ENCODE measurements at places on chromosomes 3 and 15.

DNA sequence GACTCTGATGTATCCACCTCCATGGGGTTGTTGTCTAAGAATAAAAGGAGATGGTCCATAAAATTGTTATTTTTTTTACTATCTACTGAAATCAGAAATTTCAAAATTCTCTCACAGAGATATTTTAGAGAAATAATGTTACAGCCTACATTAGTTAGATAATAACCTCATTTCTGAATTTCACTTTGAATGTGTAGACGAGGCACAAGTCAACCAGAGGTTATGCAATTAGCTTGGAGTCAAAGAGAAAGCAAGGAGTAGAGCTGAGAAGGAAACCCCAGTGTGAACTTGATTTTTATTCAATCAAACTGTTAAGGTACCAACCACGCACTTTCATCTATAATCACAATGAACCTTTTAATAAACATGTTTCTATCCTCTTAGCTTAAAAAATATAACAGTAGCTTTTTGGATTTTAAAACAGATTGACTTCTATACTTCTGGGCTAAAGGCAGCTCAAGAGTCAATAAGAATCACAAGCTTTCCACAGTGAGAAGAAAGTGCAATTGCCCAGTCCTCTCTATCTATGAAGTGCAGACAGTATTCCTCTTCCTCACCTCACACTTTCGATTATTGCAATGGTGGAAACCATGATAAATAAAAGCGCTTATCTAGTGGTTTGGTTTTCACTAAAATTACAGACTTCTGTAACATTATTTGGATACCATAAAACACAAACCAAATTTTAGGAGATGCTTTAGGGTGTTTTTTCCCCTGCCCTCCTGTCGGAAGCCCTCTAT is 403.2 kb downstream of the ZBTB20 start:
- no peak for DNase-seq

- no peak for DNase-seq
These were observed 68.0 kb upstream of the XCR1 start for GRCh38 chr3:46095307-46095706.

GRCh38 chr3:49791571-49791970 is 5.2 kb upstream of the IP6K1 start:
- no peak for DNase-seq

GRCh38 chr15:84725001-84725491 is 9.1 kb upstream of the SEC11A start:
- DNase-seq = no peak

DNA sequence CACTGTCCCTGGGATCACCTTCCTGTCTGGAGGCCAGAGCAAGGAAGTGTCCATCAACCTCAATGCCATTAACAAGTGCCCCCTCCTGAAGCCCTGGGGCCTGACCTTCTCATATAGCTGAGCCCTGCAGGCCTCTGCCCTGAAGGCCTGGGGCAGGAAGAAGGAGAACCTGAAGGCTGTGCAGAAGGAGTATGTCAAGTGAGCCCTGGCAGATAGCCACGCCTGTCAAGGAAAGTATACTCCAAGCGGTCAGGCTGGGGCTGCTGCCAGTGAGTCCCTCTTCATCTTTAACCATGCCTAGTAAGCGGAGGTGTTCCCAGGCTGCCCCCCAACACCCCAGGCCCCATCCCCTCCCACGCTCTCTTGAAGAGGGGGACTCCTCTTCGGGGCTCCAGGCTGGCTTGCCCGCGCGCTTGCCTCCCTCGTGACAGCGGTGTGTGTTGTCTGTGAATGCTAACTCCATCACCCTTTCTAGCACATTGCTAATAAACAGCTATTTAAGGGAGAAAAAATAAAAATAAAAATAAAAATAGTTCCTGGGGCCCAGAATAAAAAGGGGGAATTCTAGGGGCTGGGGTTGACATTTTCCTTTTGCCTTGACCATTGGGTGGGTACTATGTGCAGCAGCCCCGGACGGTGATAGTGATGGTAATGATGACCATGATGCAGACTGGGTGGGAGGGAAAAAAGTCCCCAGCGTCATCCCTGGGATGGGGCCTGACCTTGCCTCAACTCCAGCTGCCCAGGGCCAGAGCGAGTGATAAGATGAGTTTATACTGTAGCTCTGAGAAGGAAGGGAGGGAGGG is 3.3 kb upstream of the ALAS1 start:
- DNase-seq = no peak

- peak; percentile 67 for DNase-seq
These were observed 27.0 kb downstream of the CCNL1 start for GRCh38 chr3:157132936-157133335.

GRCh38 chr3:31710123-31710803 is 177.5 kb downstream of the STT3B start:
- DNase-seq = no peak

DNA sequence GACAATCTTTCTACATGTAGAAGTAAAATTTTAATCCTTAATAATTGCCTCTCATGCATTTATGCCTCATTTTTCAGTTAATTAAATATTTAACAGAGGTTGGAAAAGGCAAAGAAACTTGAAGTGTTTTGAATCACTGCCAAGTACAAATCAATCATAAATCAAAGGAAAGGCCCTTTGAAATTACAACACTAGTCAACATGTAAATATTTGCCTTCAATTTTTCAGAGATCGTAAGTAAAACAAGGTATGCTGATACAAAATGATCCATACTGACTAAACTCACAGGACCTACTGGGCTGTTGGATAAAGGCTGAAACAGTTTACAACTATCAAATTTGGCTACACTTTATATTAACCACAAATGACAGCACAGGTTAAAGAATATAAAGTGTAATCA is 33.9 kb downstream of the ZBBX start:
- no peak for DNase-seq

- peak; percentile 64 for DNase-seq
These were observed 18.4 kb downstream of the ZBTB38 start for GRCh38 chr3:141386611-141387111.

- DNase-seq = peak; percentile 93
These were observed 80.3 kb downstream of the CPN2 start for GRCh38 chr3:194270627-194271459.

DNA sequence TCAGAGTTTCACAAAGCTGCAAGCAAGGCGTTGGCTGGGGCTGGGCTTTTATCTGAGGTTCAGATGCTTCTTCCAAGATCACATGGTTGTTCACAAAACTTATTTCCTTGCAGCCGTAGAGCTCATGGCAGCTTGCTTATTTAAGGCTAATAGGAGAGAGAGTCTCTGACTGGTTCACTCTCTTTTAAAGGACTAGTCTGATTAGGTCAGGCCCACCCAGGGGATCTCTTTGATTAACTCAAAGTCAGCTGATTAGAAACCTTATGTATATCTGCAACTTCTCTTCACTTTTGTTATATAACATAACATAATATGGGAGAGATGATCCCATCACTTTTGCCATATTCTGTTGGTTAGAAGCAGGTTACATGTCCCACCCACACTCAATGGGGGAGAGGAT is 99.9 kb upstream of the CCNL1 start:
- no peak for DNase-seq

DNA sequence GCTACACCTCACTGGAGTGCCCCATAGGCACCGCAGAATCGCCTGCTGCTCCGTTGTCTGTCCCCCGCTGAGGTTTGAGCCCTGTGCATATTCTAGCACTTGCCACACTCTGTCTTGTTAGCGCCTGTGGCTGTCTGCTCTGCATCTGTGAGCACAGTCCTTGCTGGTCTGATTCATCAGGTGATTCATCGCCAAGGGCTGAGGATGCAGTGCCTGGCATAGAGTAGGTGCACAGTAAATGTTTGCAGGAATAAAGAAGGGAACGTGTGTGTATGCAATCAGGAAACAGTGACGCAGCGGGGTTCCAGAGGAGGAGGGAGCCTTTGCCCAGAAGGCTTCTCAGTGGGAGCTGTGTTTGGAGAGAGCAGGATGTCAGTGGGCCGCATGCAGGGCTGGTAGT is 124.0 kb upstream of the PLXNA1 start:
- DNase-seq = peak; percentile 75

DNA sequence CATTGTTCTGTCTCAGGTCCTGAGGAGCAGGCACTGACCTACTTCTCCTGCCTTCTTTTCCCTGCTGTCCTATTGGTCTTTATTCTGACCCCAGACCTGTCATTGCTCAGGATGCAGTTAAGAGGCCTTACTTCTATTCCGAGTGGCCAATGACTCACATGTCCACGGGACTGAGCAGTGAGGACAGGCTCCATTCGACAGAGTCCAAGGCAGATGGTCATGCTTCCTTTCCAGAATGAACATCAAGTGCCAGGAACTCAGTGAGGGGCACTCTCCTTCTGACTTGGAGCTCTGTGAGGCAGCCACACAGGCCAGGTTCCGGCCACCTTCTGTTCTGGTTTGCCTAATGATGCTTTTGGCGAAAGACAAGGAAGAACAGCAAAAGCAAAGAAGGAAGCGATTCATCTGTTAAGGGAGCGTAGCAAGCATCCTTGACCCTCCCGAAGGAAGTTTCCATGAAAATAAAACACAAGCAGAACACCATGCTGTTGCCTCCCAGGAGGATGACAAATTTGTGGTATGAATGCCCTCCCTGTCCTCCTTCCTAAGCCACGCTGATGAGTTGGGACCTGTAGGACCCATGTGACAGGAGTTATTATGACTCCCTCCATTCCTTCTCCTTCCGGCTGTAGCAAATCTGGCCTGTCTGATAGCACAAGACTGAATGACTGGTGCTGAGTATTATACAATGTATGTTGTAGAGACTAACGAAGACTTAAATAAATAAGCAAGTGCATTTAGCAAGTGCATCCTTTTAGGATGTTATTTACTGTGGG is 14.4 kb upstream of the TPRG1 start:
- DNase-seq = no peak

- no peak for DNase-seq
These were observed 43.9 kb upstream of the SEC13 start for GRCh38 chr3:10364806-10365205.

DNA sequence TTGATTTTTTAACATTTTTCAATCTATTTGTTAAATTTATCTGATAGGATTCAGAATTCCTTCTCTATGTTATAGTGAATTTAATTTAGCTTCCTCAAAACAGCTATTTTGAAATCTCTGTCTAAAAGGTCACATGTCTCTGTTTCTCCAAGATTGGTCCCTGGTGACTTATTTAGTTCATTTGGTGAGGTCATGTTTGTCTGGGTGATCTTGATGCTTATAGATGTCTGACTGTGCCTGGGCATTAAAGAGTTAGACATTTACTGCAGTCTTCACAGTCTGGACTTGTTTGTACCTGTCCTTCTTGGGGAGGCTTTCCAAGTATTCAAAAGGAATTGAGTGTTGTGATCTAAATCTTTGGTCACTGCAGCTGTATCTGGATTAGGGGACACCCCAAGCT is 169.5 kb upstream of the C2CD4B start:
- DNase-seq = no peak

DNA sequence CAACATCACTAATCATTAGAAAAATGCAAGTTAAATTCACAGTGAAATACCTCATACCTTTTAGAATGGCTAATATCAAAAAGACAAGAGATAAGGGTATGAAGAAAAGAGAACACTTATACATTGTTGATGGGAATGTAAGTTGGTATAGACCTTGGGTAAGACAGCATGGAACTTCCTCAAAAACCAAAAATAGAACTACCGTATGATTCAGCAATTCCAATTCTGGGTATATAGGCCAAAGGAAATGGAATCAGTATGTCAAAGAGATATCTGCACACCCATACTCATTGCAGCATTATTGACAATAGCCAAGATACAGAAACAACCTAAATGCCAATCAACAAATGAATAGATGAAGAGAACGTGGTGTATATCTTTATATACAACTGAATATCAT is 166.8 kb upstream of the LRRN1 start:
- no peak for DNase-seq

GRCh38 chr3:28595372-28595771 is 246.7 kb upstream of the AZI2 start:
- DNase-seq = no peak

DNA sequence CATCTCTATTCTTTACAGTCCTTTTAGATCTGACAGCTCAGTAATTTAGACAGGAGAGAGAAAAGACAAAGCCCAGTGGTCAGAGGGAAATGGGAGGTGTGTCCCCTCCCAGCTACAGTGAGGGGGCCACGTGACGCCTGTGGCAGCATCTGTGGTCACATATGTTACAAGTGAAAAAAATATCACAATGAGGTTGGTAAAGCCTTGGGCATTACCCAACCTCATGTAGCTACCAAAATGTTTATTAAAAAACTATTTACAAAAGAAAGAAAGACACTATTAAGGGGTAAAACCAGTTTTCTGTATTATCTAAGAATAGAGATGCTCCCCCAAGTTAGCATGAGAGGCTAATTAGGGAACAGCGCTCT is 42.9 kb upstream of the PLCL2 start:
- no peak for DNase-seq

DNA sequence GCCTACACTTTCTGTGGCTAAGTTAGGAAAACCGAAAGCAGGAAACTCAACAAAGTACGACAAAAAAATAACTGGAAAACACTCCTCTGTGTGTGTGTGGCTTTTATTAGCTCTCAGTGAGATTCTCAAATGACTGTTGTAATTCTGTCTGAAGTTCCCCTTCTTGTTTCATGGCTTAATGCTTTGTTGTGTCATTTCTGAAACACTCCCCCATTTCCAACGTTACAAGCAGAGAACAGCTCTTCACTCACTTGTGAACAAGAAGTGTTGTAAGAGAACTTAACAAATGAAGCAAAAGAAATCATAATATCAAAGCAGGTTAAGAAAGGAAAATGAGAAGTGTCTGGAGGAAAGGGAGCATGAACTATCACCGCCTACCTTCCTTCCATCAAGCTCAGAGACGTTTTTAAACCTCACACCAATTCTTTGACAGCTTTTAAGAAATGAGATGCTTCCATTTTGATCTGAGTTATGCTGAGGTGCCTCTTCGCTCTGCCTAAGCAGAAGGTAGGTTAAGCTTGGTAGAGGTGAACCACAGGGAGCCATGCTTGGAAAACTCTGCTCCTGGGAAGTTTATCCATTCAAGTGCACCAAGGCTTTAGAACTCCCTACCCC is 12.4 kb upstream of the SEC62 start:
- DNase-seq = no peak

DNA sequence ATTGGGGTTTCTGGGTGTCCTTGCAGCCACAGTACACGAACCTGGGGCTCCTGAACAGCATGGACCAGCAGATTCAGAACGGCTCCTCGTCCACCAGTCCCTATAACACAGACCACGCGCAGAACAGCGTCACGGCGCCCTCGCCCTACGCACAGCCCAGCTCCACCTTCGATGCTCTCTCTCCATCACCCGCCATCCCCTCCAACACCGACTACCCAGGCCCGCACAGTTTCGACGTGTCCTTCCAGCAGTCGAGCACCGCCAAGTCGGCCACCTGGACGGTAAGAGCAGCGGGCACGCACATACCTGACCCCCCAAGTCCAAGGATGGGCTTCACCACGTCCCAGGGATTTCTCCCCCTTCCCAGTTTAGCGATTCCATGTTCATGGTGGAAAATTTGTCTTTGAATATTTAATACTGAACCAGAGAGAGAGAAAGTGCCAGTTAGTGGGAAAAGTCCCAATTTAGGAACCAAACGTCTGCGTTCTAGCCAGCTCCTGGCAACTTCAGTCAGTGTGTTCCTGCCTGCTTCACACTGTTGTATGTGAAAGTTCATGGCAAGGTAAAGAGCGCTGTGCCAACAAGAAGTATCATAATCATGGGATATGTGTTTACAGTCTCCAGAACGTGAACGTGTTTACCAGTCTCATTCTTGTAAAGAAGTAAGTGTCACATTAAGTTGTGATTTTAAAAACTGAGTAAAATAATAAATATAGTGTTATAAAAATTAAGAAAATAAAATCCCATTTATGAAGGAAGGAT is 177.2 kb downstream of the TP63 start:
- no peak for DNase-seq
